ENCODE measurements at places on chromosomes 5 and 9.

DNA sequence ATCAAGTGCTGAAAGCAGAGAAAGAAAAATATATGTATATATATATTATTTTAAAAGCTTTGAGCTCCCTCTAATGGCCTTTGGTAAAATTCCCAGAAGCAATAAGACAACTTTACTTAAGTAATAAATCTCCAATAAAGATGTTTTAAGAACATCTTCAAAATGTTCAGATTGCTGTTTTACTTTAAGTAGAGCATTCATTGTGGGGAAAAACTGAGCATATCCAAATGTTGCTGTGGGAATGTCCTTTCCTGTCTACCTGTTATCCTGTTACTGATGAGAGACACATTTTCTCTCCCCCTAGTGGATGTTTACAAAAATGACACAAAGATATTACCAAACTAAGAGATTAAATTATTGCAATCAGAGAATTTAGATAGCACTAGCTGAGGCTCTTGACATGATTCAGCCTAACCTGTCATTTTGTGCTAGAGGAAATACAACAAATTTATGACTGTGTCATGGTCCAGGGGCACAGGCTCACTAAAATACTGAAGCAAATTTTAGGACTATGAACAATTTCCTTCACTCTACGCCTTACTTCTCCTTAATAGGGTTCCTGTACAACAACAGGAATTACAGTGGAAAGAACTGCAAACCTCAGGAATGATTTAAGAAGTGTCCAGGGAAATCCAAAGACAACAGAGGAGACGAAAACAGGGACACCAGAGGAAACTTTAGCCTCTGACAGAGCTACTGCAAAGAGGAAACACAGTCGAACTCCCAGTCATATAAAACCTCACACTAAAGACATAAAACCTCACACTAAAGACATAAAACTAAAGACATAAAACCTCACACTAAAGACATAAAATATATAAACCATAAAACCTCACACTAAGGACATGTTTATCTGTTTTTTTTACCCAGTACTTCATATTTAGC, 24.3 kb upstream of the PRRC1 start:
- no peak for DNase-seq

DNA sequence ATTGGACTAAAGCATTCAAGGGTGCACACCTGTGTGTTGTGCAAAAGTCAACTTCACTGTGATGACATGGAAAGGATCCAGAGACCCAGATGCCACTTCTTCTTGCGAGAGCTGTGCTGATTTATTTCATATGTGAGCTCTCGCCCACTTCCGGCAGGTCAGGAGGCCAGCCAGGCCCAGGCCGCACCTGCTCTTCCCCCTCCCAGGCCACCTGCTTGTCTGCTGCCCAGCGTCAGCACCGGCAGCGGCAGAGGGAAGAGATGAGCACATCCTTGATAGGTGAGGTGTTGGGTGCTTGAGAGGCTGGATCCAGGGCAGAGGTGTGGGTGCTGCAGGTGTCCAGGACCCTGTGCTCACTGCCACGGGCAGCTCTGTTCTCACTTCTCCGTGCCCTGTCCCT, 242.9 kb downstream of the FANCC start:
- DNase-seq = no peak

DNA sequence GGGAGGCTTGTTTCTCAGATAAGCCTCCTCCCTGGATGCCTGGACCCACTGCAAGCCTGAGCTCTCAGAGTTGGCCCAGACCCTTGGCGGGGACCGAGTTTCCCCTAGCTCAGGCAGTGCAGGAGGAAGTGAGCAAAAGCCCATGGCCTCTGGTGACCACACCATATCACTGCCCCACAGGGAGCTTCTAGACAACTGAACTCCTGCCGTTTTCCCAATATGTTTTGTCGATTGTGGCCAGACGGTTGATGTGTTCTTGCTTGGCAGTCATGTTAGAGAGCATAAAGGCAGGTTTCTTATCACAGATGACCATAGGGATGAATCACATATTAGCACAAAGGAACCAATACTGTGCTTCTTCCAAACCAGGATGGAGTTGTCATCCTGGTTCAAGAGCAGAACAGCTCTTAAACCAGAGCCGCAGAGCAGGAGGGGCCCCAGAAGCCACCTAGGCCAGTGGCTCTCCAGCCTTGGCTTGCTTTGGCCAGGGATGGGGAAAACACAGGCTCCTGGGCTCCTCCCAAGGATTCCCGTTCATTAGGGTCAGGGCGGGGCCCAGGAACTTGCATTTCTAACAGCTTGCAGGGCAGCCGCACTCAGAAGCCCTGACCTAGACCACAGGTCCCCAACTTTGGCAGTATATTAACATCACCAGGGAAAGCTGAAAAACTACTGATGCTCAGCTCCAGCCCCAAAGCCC, 113.1 kb upstream of the TBC1D2 start:
- no peak for DNase-seq

DNA sequence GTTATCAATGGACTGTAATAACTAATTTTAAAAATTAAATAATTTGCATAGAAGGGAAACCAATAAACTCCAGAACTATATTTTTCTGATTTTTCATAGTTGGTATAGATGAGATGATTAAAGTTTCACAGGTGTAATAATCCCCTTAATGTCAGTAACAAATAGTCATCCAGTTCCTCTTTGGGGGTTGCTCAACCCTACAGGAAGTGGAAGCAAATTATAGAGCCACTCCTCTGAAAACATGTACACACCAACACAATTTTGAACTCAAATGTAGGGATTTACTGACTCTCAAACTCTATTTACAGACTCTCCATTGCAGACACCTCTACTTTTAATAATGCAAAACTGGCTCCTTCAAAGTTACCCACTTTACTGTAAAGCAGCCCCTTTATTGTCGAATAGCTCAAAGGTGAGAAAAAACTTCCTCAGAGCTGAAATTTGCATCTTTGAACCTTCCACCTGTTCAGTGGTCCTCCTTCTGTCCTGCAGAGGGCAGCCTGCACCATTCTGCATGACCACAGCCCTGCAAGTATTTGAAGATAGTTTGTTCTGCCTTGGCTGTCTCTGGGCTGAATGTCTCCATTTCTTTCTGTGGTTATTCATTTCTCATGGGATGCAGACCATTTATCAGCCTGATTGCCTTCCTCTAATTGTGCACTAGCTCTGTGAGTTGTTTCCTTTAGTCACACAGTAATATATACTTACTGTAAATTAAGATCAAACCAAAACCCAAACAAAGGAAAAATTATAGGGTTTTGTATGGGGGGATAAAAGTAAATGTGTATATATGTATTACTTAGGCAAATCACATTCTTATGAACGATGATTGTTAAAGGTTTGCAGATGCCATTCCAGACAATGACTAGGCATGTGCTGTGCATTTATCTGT, 383.2 kb upstream of the SGCD start:
- DNase-seq = peak; percentile 61

DNA sequence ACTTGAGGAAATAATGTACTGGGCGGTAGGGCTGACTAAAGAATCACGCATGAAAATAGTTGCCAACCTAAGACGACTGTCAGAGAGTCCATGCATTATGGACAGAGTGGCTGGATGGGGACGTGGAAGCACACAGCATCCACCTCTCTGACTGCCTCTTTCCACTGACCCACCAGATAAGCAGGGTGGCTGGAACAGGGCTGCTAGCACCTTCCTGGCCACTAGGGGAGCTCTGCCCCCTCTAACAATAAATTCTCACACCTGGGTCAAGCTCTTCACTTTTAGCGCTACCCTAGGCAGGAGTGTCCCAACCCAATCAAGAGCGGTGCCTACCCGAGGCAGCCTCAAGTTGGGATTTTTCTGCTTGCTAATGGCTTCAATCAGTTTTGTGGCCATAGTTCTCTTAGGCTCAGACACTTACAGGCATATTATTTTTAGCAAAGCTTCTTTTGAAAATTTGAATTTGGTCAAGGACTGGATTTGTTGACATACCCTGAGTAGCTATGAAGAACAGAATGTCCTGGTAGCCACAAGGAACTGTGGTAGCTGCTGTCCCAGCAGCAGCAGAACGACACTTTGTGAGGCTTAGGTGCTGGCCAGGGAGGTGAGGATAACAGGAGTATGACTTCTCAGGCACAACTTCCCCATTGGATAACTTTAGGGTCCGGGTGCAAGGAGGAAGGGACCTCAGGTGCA, 6.9 kb upstream of the TPM2 start:
- peak; percentile 73 for DNase-seq

DNA sequence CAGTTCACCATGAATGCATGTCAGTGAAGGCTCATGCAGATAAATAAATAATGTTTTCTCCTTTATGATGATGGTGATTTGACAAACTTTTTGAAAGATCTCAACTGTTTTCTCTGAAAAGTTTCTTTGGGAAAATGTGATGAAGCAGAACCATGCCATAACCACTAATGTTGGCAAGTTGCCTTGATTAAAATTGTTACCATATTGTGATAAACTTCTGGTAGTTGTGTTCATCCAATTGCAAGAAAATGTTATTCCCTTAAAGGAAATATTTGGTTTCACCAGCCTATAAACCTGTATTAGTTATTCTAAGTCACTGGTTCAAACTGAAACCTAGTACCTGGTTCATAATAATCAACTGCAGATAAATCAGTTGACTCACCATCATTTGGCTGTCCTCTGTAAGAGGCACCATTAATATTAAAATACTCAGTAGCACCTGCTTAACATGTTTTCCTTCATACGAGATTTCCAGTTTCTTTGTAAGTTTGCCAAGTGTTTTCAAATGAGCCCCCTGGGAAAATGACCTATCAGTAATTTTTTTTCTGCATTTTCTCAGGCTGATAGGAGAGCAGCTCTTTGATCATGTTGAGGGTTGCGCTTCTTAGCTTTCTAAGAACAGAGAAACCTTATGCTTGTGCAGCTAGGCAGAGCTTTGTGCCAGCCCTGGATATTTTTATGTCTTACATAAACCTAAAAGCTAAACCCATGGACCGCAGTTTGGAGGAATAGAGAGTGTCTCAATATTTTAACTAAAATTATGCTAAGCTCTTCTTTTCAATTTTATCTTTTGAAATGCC, 88.0 kb downstream of the LURAP1L start:
- DNase-seq = no peak

GRCh38 chr5:154176181-154176580, 14.4 kb upstream of the GALNT10 start:
- no peak for DNase-seq

GRCh38 chr5:173138707-173139106, 5.6 kb upstream of the BNIP1 start:
- DNase-seq = no peak

- DNase-seq = no peak
Observed at GRCh38 chr9:9112001-9112720, 1312.6 kb upstream of the DMAC1 start.

DNA sequence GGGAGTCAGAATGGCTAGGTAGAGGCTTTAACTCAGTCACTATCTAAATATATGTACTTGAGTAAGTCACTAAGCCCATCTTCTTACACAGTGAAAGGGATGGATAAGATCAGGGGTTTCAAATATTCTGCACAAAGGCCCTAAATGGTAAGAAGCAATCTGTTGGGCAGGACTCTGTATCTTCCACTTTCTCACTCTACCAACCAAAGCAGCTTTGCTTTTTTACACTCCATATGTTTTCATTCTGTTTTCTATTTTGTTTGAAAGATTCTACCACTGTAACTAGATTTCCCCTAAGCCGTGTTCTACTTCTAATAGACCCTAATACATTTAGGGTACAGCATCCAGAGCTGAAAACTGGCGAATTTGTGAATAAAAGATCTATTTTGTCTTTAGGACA, 477.5 kb upstream of the NMUR2 start:
- DNase-seq = no peak

DNA sequence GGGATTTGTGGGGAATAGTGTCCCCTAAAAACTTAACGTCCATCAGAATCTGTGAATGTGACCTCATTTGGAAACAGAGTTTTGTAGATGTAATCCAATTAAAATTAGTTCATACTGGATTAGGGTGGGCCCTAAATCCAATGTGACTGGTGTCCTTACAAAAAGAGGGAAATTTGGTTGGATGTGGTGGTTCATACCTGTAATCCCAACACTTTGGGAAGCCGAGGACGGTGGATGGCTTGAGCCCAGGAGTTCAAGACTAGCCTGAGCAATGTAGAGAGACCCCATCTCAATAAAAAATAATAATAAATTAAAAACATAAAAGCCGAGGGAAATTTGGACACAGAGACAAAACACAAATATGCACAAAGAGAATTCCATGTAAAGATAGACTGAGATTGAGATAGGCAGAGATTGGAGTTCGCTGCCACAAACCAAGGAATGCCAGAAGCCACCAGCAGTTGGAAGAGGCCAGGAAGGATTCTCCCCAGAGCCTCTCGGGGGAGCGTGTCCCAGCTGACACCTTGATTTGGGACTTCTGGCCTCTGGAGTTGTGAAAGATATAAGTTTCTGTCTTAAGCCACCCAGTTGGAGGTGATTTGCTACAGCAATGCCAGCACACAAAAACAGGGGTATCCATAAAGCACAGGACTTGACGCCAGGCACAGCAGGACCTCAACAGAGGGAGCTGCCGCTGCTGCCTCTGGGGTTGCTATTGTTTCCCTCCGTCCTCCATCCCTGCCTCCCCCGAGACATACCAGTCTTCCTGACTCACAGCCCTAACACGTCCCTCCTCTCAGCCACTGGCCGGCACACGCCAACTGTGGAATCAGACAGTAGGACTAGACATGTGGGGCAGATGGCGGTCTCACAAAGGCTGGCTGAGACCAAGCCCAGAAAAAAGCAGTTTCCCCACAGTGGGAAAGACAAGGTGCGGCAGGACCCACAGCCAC, 73.8 kb upstream of the IL17B start:
- DNase-seq = no peak

- DNase-seq = no peak
Observed at GRCh38 chr5:83406906-83407305, 64.6 kb upstream of the VCAN start.

DNA sequence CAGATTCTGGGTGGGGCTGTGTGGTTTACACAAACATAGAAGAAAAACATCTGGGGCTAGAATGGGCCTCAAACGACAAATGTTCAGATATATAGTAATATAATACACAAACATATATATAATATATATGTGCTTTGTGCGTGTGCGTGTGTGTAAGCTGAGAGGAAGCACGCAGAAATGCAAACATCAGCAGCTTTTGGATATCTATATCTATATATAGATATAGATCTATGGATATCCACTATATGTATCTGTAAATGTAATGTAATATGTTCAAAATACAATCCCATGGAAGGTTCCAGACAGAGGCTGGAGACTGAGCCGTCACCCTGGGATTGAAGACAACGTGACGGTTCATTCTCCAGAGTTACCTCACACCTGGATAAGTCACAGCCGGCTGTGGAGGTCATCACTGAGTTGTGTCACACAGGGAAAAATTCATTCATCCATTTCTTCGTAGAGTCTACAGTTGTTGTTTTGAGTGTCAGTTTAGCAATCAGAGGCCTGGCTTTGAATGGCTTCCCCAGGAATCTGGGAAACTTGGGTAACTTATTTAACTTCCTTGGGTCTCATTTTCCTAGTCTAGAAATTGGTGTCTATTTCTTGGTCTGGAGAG, 123.0 kb upstream of the CPEB4 start:
- no peak for DNase-seq

DNA sequence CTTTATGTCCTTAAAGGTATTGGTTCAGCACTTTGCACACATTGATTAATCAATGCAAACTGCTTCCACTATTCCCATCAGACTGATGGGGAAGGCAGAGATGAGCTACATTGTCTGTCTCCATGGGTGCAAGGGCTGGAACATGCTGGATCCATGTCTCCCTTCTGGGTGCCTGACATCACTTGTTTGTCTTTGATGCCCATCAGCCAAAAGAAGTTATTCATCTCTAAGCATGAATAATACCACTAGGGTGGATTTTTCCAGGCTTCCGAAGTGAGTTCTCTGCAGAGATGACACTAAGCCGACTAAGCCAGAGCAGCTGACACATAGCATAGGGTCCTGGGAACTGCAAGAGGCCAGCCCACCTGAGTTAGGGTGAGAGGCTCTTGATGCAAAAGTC, 8.7 kb downstream of the FGF1 start:
- DNase-seq = no peak

- DNase-seq = no peak
Observed at GRCh38 chr9:123772374-123772773, 157.6 kb downstream of the DENND1A start.
